ENCODE measurements at places on chromosomes 3 and 15.
A peak's percentile ranks its signal among the peaks of the same experiment; 100 is the strongest.

GRCh38 chr3:131804565-131805133, 230.2 kb downstream of the CPNE4 start:
- DNase-seq, result peak; percentile 68

DNA sequence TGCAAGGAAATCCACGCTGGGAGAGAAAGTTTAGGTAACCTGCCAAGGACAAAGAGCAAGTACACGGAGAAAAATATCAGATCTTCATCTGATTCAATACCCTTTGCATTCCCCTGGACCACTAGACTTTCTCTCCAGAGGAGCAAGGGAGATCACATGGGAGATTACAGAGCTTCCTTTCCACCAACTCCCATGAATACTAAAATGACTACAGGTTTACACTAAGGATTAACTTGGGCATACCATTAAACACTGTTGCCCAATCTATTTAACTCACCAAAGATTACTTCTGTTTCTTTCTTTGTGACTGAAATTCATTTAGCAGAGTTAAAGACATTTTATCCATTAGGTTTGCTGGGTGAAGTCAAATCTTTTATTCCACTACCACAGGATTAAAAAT, 71.2 kb downstream of the RYK start:
- no peak for DNase-seq

GRCh38 chr3:108462899-108463298, 47.5 kb downstream of the MYH15 start:
- no peak for DNase-seq

DNA sequence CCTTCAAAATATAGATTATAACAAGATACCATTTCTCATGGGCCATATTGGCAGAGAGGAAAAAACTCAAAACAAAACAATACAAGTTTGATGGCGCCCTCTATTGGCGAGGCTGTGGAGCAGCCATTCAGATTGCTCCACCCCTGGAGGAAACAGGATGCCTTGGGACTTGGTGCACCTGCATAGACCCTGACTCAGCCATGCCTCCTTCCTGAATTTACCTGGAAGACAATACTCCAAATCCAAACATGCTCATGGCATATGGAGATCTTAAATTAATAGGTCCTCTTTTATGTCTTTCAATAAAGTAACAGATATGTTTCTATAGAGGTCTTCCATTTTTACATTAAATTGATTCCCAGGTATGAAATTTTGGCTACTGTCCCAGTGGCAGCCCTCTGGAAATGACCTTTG, 90.0 kb downstream of the APBA2 start:
- DNase-seq, result no peak

DNA sequence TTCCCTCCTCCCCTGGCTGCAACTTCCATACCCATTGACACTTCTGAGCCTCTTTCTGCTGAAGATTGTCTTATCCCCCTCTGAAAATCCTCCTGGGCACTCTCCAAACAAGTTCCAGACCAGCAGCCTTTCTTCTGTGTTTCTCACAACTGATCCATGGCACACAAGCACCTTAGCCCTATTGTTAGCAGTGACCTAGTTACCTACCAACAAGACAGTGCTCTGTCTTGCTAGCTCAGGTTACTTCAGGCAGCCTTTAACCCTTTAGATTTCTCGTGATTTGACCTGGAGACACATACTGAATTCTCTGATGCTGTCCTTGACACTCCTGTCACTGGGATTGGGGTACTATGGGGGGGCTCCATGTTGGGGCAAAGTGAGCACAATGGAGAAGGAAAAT, 82.1 kb downstream of the GTF2E1 start:
- DNase-seq, result no peak

- no peak for DNase-seq
Observed at GRCh38 chr15:66359740-66360139, 3.3 kb upstream of the TIPIN start.

- DNase-seq, result no peak
Observed at GRCh38 chr3:151443583-151443982, 17.3 kb downstream of the IGSF10 start.

DNA sequence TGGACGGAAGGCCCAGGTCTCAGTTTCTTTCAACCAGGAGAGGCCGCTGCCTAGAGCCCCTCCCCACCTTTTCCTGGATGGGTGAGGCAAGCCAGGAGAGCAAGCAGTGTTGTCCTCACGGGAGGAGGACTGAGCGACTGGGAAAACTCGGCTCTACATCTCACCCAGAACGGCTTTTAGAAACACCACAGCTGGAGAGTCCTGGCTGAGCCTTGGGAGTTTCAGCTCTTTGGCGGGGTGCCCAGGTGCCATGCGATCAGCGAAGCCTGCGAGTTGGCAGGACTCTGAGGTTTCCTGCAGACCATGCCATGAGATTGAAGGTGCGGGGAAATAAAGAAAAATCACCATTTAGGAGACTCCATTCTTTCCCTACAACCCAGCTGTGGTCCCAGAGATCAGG, 26.0 kb downstream of the PPCDC start:
- peak; percentile 86 for DNase-seq

DNA sequence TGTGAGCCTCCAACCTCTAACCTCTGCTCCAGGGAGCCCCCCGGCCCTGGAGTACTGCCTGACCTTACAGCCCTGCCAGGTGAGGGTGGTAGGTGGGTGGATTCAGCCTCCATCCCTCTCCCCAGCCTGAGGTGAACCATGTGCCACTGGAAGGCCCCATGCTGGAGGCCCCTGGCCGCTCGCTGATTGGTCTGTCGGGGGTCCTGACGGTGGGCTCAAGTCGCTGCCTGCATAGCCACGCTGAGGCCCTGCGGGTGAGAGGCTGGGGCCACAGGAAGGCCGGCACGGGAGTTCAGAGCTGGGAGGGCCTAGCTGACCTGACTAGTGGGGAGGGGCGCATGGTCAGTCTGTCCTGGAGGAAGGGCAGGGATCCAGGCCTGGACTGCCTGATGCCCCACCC, 19.1 kb downstream of the NT5DC2 start:
- no peak for DNase-seq

- DNase-seq, result no peak
Observed at GRCh38 chr3:111695636-111696117, 100.5 kb upstream of the ZBED2 start.

- no peak for DNase-seq
Observed at GRCh38 chr3:117692416-117692995, 982.9 kb downstream of the TUSC7 start.
